HepG2 (cell line): ENCODE measurements at places on chromosomes 16 and 17. TPM values are rescaled to one million over a fixed set of nuclear protein-coding genes. Genes with fewer than 3 reads are reported as not detected.
A peak's percentile ranks its signal among the peaks of the same experiment; 100 is the strongest.

Gene CSF3
- total RNA-seq = not detected in 2 replicates

Gene TMED6
- total RNA-seq = 6.4 and 14.4 TPM in 2 replicates

- no peak overlapping the region for H3K4me3 ChIP-seq
- no peak for DNase-seq
- no peaks in the 10 kb centered on the region for H3K36me3 ChIP-seq
- H3K4me1 ChIP-seq = peaks cover 73% of the 10 kb centered on the region
- peaks cover 3% of the 10 kb centered on the region; the same call in 1 of the 2 replicates for H3K27me3 ChIP-seq
- H3K27ac ChIP-seq = no peak overlapping the region
Observed at GRCh38 chr17:79921411-79922115, 82.3 kb upstream of the CBX4 start.

- DNase-seq = no peak
- H3K4me1 ChIP-seq = no peaks in the 10 kb centered on the region
- H3K27ac ChIP-seq = no peak overlapping the region
- H3K36me3 ChIP-seq = no peaks in the 10 kb centered on the region
- peaks cover 2% of the 10 kb centered on the region; the same call in 1 of the 2 replicates for H3K27me3 ChIP-seq
- no peak overlapping the region for H3K4me3 ChIP-seq
Observed at GRCh38 chr16:50835358-50836060, 93.6 kb downstream of the CYLD start.

Gene DPH1
- 14.5 and 25.3 TPM in 2 replicates for total RNA-seq

DNA sequence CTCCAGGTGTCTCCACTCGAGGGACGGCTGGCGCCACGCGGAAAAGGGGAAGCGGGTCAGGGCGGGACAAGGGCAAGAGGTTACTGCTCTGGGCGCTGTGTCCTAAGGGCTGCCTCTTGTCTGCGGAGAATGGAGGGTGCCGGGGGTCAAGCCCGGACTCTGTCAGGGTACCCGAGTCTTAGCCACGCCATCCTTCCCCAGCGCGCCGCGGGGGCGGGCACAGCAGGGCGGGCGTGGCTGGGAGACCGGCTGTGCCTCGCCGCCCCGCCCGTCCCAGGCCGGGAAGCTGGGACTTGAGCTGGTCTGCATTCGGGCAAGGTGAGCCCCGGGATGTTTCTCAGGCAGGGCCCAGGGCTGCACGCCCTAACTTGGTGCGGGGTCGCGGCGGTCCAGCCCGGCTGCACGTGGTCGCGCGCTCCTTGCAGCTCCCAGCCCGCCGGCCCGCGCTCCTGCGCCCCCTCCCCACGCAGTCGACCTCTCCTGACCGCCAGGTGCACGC is 6.2 kb upstream of the ACTG1 start:
- DNase-seq = no peak
- peaks cover 52% of the 10 kb centered on the region for H3K4me1 ChIP-seq
- no peaks in the 10 kb centered on the region for H3K36me3 ChIP-seq
- peak overlapping the region; percentile 75 for H3K4me3 ChIP-seq

Gene SLC5A11
- total RNA-seq = 1.7 and 3.3 TPM in 2 replicates

- no peak overlapping the region for H3K4me3 ChIP-seq
- peaks cover 53% of the 10 kb centered on the region for H3K27me3 ChIP-seq
- DNase-seq = no peak
- no peaks in the 10 kb centered on the region for H3K36me3 ChIP-seq
- H3K27ac ChIP-seq = no peak overlapping the region
Observed at GRCh38 chr17:57782062-57782490, 37.0 kb upstream of the CCDC182 start.

Gene ITGA2B
- 0.38 and 0.41 TPM in 2 replicates for total RNA-seq

Gene CASKIN1
- 1.2 and 1.4 TPM in 2 replicates for total RNA-seq

DNA sequence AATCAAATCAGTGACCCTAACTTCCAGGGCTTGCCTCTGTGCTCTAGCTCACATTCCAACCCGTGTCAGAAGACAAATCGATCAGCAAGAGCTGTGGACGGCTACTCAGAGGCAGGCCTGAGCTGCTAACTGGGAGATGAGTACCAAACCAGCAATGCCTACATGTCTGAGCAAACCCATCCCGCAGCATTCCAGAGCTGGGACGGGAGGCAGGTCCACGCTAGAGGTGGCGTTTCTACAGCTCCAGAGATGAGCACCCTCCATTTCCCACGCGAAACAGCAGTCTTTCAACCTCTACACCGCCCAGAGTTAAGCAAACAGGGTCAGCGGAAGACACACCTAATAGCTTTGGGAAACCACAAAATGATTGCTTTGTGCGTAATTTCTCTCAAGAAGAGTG is 6.5 kb downstream of the NXN start:
- H3K36me3 ChIP-seq = no peaks in the 10 kb centered on the region
- H3K27me3 ChIP-seq = no peaks in the 10 kb centered on the region
- no peak overlapping the region for H3K4me3 ChIP-seq

- H3K27ac ChIP-seq = no peak overlapping the region
- H3K4me3 ChIP-seq = no peak overlapping the region
- H3K36me3 ChIP-seq = peaks cover 46% of the 10 kb centered on the region
- H3K4me1 ChIP-seq = peaks cover 19% of the 10 kb centered on the region
- no peaks in the 10 kb centered on the region for H3K27me3 ChIP-seq
Observed at GRCh38 chr17:79948406-79948944, 87.2 kb downstream of the TBC1D16 start.

DNA sequence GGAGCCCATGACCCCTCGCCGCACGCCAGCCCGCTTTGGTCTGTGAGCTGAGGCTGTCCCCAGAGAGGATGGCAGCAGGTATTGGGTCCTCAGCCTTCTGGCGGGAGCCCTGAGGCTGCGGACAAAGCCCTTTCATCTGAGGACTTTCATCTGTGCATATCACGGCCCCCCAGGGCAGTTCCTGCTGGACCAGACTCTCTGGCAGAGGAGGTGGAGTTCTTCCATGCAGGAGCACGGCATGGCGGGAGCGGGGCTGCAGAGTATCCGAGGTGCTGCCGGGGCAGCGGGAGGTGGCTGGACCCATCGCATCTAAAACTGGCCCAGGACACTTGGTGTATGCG is 18.8 kb downstream of the DHX38 start:
- no peaks in the 10 kb centered on the region for H3K4me1 ChIP-seq
- DNase-seq = no peak
- H3K4me3 ChIP-seq = no peak overlapping the region
- H3K27me3 ChIP-seq = no peaks in the 10 kb centered on the region

- DNase-seq = no peak
- peaks cover 14% of the 10 kb centered on the region for H3K27me3 ChIP-seq
- no peaks in the 10 kb centered on the region for H3K36me3 ChIP-seq
- peaks cover 78% of the 10 kb centered on the region for H3K4me1 ChIP-seq
- no peak overlapping the region for H3K27ac ChIP-seq
Observed at GRCh38 chr17:63542942-63543821, 7.1 kb upstream of the DCAF7 start.

DNA sequence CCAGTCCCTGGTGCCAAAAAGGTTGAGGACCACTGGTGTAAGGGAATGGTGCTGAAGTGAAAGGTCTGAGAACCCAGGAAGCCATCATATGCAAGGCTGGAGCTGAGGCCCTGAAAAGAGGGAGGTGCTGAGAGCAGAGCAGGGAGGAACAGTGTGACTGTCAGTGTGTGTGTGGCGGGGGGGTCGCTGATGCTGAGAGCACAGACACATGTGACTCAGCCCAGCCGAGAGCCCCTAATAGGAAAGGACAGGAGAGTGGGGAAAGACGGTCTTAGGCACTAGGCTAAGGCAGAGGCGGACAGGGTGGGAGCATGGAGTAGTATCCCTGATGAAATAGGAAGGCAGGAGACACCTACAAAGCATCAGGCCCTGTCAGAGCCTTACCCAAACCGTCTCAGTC is 1.2 kb downstream of the B9D1 start:
- H3K27me3 ChIP-seq = no peaks in the 10 kb centered on the region
- peaks cover 46% of the 10 kb centered on the region for H3K4me1 ChIP-seq
- H3K27ac ChIP-seq = no peak overlapping the region
- H3K36me3 ChIP-seq = peaks cover 14% of the 10 kb centered on the region; the same call in 2 of the 3 replicates
- DNase-seq = no peak

DNA sequence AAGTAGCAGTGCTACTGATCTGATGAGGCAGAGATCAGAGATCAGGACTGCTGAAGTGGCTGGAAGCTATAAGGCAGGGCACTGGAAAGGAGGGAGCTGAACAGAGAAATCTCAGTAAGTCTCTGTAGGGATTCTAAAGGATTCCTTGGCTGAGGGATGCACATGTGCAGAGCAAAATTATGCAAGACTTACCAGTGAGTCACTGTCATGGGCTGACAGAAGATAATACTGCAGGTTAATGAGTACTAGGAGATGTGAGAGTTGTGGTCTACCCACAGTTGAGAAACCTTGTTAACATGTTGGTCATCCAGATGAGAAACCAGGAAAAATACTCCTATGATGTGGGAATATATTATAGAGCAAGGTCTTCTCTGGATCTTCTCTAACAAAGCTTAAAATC is 378.1 kb downstream of the HAPSTR1 start:
- H3K27ac ChIP-seq = no peak overlapping the region
- no peaks in the 10 kb centered on the region for H3K36me3 ChIP-seq
- H3K4me1 ChIP-seq = no peaks in the 10 kb centered on the region
- H3K4me3 ChIP-seq = no peak overlapping the region
- DNase-seq = peak; percentile 62

DNA sequence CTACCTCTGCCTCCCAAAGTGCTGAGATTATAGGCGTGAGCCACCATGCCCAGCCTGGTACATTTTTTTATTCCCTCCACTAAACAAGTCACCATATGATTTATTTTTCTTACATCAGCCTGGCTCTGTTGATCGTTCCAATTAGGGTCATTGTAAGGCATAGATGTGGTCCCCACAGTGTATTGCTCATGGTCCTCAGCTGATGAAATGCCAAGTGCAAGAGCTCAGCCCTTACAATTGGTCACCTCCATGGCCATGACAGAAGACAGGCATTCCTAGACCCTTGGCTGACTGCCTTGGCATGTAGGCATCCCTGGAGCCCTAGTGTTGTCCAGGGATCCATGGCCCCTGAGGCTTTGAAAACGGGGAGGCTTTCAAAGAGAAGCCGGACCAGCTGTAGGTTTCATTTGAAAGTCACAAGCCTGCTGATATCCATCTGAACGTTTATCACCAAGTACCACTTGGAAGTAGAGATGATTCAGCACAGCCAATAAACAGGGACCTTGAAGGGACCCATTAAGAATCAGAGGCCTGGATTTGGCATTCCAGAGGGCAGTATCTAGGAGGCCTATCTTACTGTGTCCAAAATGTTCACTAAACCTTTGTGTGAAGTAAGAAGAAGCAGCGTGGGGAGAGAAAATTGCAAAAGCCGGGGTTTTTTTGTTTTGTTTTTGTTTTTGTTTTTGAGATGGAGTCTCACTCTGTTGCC is 20.6 kb upstream of the PRKCA start:
- H3K4me1 ChIP-seq = peaks cover 30% of the 10 kb centered on the region
- H3K27me3 ChIP-seq = no peaks in the 10 kb centered on the region
- no peak overlapping the region for H3K4me3 ChIP-seq
- no peak overlapping the region for H3K27ac ChIP-seq
- no peak for DNase-seq

Gene OR2C1
- not detected in 2 replicates for total RNA-seq

DNA sequence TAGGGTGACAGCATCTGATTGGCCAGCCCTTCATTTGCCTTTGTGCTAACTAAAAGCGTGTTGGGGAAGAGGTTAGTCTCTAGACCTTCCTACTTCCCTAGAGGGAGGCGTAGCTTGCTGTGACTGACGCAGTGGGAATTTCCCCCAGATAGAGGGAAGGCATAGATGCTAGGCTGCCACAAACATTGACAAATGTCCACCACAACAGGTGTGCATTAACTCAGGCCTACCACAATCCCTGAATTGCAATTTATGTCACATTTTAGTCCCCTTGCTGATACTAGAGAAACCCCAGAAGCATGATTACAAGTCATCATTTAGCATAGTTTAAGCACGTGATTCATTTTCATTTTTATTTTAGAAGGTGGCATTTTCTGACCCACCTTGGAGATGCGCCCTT is 76.3 kb upstream of the WSB1 start:
- no peaks in the 10 kb centered on the region for H3K27me3 ChIP-seq
- H3K4me3 ChIP-seq = no peak overlapping the region
- no peaks in the 10 kb centered on the region for H3K36me3 ChIP-seq
- no peaks in the 10 kb centered on the region for H3K4me1 ChIP-seq

GRCh38 chr16:50910736-50911100 is 168.8 kb downstream of the CYLD start:
- no peak overlapping the region for H3K4me3 ChIP-seq
- no peak overlapping the region for H3K27ac ChIP-seq
- H3K4me1 ChIP-seq = no peaks in the 10 kb centered on the region

Gene SOCS1
- 3.3 and 5.3 TPM in 2 replicates for total RNA-seq

DNA sequence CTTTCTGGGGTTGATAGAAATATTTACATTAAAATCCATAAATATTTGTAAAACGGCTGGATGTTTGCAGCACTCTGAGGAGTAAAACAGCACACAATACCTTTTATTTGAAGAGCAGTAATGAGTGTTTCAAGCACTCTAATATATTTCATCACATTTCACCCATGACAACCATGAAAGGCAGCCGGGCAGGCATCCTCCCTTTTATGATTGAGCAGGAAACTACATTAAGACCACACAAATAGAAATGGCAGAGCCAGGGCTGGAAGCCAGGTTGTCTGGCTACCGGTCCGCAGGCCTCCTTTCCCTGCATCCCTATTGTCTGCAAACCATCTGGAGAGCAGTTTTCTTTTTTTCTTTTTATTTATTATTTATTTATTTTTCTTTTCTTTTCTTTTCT is 23.1 kb upstream of the GPRC5C start:
- peaks cover 7% of the 10 kb centered on the region; the same call in 1 of the 2 replicates for H3K27me3 ChIP-seq
- peaks cover 40% of the 10 kb centered on the region for H3K4me1 ChIP-seq

Gene TANC2
- 0.06 and 0.20 TPM in 2 replicates for total RNA-seq

Gene SMPD3
- 0.07 TPM in 1 of 2 replicates, not detected in the other for total RNA-seq

DNA sequence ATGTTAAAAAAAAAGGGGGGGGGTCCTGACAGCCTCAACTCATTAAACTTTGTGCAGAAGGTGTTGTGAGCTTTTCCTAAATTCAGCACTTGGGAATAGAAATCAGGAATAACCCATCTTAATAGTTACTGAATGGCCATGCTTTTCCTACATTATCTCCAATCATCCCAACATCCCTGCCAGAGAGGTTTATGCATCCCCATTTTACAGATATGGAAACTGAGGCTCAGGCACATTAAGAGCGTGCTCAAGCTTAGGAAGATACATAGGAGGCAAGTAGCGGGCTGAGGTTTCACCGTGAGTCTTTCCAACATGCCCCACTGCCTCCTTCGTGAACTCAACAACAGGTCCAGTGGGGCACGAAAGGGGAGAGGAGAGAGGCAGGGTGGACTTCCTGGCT is 78.4 kb downstream of the C17orf67 start:
- DNase-seq = no peak
- no peak overlapping the region for H3K27ac ChIP-seq
- H3K27me3 ChIP-seq = no peaks in the 10 kb centered on the region; the same call in 1 of the 2 replicates
- H3K4me3 ChIP-seq = no peak overlapping the region
- peaks cover 21% of the 10 kb centered on the region for H3K4me1 ChIP-seq
- H3K36me3 ChIP-seq = no peaks in the 10 kb centered on the region

GRCh38 chr17:64689106-64689505 is 27.0 kb upstream of the SMURF2 start:
- no peaks in the 10 kb centered on the region for H3K36me3 ChIP-seq
- H3K27ac ChIP-seq = no peak overlapping the region
- H3K4me1 ChIP-seq = peaks cover 37% of the 10 kb centered on the region
- H3K4me3 ChIP-seq = no peak overlapping the region
- no peaks in the 10 kb centered on the region for H3K27me3 ChIP-seq
